ENCODE measurements at places on chromosomes 11 and 22. TPM values are rescaled to one million over a fixed set of nuclear protein-coding genes. Genes with fewer than 3 reads are reported as not detected.

The MYEOV gene
- polyA plus RNA-seq = not detected

The C11orf52 gene
- 0.46 TPM for polyA plus RNA-seq

The OSM gene
- polyA plus RNA-seq = 0.62 TPM

The SLC16A8 gene
- polyA plus RNA-seq = 7.9 TPM

The TNNT3 gene
- 14.8 TPM for polyA plus RNA-seq

The SCN4B gene
- 30.7 TPM for polyA plus RNA-seq

The SEC14L6 gene
- 2.6 TPM for polyA plus RNA-seq

The PATE2 gene
- 0.23 TPM for polyA plus RNA-seq

The MYOD1 gene
- not detected for polyA plus RNA-seq

The EXT2 gene
- 54.8 TPM for polyA plus RNA-seq

The PANX3 gene
- polyA plus RNA-seq = not detected

The OR8A1 gene
- polyA plus RNA-seq = 0.03 TPM

The ILK gene
- 134 TPM for polyA plus RNA-seq

The OR51I1 gene
- not detected for polyA plus RNA-seq

The TM7SF2 gene
- polyA plus RNA-seq = 118 TPM

The SOX6 gene
- polyA plus RNA-seq = 45.9 TPM

The KRTAP5-2 gene
- polyA plus RNA-seq = not detected
